ENCODE measurements at places on chromosomes 1 and 21.
A peak's percentile ranks its signal among the peaks of the same experiment; 100 is the strongest.

DNA sequence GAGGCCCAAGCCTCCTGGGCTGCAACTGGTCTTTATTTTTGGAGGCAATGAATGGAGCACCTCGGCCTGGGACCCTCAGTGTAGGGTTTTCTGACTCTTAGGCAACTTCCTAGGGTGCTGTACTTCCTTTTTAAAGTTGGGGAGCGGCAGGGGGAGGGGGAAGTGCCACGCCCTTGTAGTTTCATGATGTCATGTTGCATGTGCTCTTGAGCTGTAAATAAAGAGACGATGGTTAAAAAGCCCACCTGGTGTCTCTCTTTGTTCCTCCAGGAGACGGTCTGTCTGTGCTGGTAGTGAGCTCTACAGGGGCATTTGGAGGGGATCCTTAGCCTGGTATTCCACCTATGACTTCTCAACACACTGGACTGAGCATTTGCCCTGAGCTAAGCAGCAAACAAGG lies 10.3 kb upstream of the AGTRAP start:
- H3K27ac ChIP-seq, result no peak overlapping the region
- H3K36me3 ChIP-seq, result no peaks in the 10 kb centered on the region
- no peaks in the 10 kb centered on the region for H3K4me1 ChIP-seq
- no peak for DNase-seq
- H3K27me3 ChIP-seq, result no peaks in the 10 kb centered on the region

- peak; percentile 77 for DNase-seq
- no peaks in the 10 kb centered on the region for H3K36me3 ChIP-seq
- peaks cover 8% of the 10 kb centered on the region for H3K4me1 ChIP-seq
These were observed 159.8 kb downstream of the RUNX1 start for GRCh38 chr21:34889320-34889675.

- DNase-seq, result no peak
- no peak overlapping the region for H3K4me3 ChIP-seq
- H3K27ac ChIP-seq, result no peak overlapping the region
These were observed 43.2 kb downstream of the GJA5 start for GRCh38 chr1:147717051-147717705.

- no peak overlapping the region for H3K4me3 ChIP-seq
- peak; percentile 17 for DNase-seq
- no peaks in the 10 kb centered on the region for H3K27me3 ChIP-seq
- no peak overlapping the region for H3K27ac ChIP-seq
- no peaks in the 10 kb centered on the region for H3K4me1 ChIP-seq
These were observed 47.8 kb downstream of the C1orf198 start for GRCh38 chr1:230820568-230820967.

- peaks cover 81% of the 10 kb centered on the region for H3K36me3 ChIP-seq
- no peaks in the 10 kb centered on the region for H3K27me3 ChIP-seq
- DNase-seq, result no peak
- no peak overlapping the region for H3K27ac ChIP-seq
- no peaks in the 10 kb centered on the region for H3K4me1 ChIP-seq
These were observed 33.2 kb downstream of the PACC1 start for GRCh38 chr1:212381397-212382035.

DNA sequence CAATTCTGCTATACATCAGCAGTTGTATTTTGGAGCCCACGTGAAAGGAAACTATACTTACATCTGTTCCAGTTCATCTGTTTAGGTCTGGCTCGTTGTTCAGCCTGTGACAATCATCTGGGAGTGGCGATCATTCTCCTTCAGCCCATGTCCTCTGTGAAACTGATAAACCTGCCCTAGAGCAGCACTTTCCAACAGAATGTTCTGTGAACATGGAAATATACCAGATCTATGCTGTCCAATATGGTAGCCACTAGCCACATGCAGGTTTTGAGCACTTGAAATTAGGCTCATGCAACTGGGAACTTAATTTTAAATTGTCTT lies 24.5 kb upstream of the COQ8A start:
- H3K27ac ChIP-seq, result no peak overlapping the region
- no peaks in the 10 kb centered on the region for H3K36me3 ChIP-seq
- no peak overlapping the region for H3K4me3 ChIP-seq
- no peaks in the 10 kb centered on the region for H3K4me1 ChIP-seq
- no peaks in the 10 kb centered on the region for H3K27me3 ChIP-seq
- no peak for DNase-seq

DNA sequence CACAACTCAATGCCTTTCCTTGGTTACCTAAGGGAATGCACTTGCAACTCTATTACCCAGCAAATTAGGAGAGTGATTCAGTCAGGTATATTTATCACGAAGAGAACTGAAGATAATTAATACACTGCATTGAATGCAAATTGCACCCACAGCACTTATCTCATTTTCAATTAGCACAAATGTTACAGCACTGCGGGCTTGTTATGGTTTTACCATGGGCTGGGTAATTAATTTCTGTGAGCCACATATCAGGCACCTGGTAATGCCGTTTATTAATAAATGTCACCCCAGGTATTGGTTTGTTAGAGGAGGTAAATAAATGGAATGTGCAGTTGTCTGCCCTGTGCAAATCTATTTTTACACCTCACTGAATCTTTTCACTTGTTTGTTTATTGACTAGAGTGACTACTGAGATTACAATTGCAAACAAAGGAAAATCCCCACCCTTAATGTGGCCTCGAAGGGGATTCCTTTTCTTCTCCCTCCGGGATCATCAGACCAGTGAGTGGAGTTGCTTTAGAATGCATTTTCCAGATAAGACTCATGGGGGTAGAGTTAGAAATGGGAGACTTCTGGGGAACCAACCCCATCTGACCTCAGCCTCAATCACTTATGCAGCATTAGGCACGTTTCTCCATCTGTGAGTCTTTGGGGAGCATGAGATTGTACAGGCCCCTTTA lies 269.3 kb downstream of the RPS6KC1 start:
- no peaks in the 10 kb centered on the region for H3K36me3 ChIP-seq
- no peak overlapping the region for H3K27ac ChIP-seq

DNA sequence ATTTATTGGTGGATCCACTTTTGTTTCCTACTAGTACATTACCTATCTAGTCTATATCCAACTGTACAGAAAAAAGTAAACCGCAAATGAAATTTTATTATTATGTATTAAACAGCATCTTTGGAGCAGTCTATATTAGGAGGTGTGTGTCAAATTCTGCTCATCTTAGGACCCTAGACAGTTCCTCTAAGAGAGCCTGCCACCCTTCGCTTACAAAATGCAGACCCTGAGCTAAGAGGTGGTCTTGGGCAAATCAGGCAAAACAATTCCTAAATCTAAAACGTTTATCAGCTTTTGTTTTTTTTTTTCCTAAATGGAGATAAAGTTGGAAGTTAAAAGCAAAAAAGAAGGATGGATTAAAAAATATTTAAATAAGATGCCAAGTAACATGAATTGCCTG lies 85.3 kb downstream of the PBX1 start:
- no peak overlapping the region for H3K4me3 ChIP-seq
- H3K4me1 ChIP-seq, result peaks cover 16% of the 10 kb centered on the region
- peak overlapping the region; percentile 97 for H3K27ac ChIP-seq
- DNase-seq, result no peak
- H3K27me3 ChIP-seq, result no peaks in the 10 kb centered on the region

GRCh38 chr21:33924766-33925100 lies 9.1 kb upstream of the ATP5PO start:
- no peaks in the 10 kb centered on the region for H3K27me3 ChIP-seq
- H3K4me3 ChIP-seq, result no peak overlapping the region
- H3K27ac ChIP-seq, result no peak overlapping the region
- H3K36me3 ChIP-seq, result no peaks in the 10 kb centered on the region

GRCh38 chr21:14975136-14975919 lies 89.5 kb downstream of the NRIP1 start:
- no peak for DNase-seq
- no peak overlapping the region for H3K27ac ChIP-seq
- H3K4me1 ChIP-seq, result no peaks in the 10 kb centered on the region
- H3K27me3 ChIP-seq, result no peaks in the 10 kb centered on the region

- no peaks in the 10 kb centered on the region for H3K36me3 ChIP-seq
- DNase-seq, result no peak
- H3K4me1 ChIP-seq, result peaks cover under 1% of the 10 kb centered on the region
- H3K27me3 ChIP-seq, result no peaks in the 10 kb centered on the region
These were observed 76.3 kb upstream of the KLHDC7A start for GRCh38 chr1:18404460-18404859.

DNA sequence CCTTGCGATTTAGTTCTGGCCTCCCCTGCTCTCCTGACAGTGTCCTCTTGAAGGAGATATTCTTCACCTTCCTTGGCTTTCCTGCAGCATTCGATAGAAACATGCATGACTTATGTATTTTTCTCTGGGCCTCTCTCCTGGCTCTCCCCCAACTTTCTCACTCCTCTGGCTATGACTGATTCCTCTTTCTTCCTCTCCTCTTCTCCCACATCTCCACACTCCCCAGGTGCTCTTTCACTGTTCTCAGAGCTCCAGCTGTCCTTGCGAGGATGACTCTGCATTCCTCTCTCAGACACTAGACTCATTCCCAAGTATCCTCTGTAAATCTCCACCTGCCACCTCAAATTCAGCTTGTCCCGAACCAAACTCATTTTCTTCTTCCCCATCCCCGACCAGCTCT lies 18.0 kb downstream of the LRRC42 start:
- H3K4me1 ChIP-seq, result peaks cover 6% of the 10 kb centered on the region
- no peak overlapping the region for H3K27ac ChIP-seq
- peaks cover 74% of the 10 kb centered on the region for H3K36me3 ChIP-seq
- peak; percentile 74 for DNase-seq

- no peak overlapping the region for H3K27ac ChIP-seq
- peaks cover 2% of the 10 kb centered on the region for H3K27me3 ChIP-seq
- H3K4me3 ChIP-seq, result no peak overlapping the region
- no peaks in the 10 kb centered on the region for H3K36me3 ChIP-seq
- no peaks in the 10 kb centered on the region for H3K4me1 ChIP-seq
- DNase-seq, result no peak
These were observed 2.5 kb upstream of the TTLL10 start for GRCh38 chr1:1171161-1171545.

- H3K4me3 ChIP-seq, result peak overlapping the region; percentile 44
- H3K36me3 ChIP-seq, result no peaks in the 10 kb centered on the region
- no peak overlapping the region for H3K27ac ChIP-seq
- DNase-seq, result no peak
These were observed 456.1 kb downstream of the AJAP1 start for GRCh38 chr1:5110508-5110907.

DNA sequence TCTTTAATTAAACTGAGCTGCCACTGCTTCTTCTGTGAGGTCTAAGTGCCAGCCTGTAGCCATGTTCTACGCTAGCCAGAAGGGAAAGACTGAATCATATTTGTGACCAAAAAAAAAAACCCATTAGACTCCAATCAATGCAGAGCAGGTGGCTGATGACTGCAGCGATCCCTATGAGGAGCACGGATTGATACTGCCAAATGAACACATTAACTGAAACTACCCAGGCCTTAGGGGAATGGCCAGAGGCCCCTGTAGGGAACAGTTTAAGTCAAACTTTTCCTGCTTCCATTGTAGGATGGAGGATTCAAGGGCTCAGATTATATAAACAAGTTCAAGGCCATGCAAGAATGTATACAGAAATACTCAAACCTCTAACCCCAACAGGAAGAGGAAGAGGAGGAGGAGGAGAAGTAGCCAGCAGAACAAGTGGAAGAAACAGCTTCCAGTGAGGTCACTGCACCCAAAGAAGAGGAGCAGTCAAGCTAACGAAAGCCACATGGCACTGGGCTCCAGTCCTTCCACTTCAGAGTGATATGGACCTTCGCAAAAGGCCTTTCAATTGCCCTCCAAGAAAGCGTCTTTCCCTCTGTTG lies 328.3 kb downstream of the SMYD3 start:
- no peak overlapping the region for H3K27ac ChIP-seq
- no peaks in the 10 kb centered on the region for H3K27me3 ChIP-seq
- no peaks in the 10 kb centered on the region for H3K36me3 ChIP-seq
- DNase-seq, result no peak

DNA sequence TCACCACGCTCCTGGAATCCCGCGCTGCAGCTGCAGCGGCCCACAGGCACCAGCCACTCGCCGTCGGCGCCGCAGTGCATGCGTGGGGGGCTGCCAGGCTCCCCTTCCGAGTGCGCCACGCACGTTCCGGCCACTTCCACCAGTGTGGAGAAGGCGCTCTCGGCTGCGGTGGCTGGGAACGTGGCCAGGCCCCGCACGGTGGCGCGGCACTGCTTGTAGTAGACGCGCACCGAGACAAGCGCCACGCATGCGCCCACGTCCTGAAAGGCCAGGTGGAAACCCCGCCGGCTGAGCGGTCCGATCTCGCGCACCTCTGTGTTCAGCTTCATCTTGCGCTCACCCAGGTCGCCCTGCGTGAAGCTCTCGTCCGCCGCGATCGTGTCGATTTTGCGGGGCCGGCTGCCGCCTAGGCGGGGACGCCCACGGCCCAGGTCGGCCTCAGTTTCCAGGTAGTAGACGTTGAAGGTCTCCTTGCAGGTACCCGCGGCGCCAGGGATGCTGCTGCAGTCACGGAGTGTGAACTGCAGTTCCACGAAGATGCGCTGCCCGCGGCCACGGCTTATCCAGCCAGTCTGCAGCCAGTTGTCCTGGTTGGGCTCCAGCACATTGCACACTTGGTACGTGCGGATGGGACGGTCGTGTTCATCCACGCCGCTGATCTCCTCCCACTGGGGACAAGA lies 3.4 kb downstream of the EPHA10 start:
- no peaks in the 10 kb centered on the region for H3K4me1 ChIP-seq
- H3K36me3 ChIP-seq, result no peaks in the 10 kb centered on the region
- DNase-seq, result no peak

Measured in endodermal cell (in vitro differentiated cells).